ENCODE measurements at places on chromosomes 12 and 14. TPM values are rescaled to one million over a fixed set of nuclear protein-coding genes. Genes with fewer than 3 reads are reported as not detected.

- no peak for DNase-seq
Observed at GRCh38 chr12:88756153-88756552, 175.9 kb upstream of the KITLG start.

FAR2 gene
- 13.5 TPM for polyA plus RNA-seq

GRCh38 chr12:110243227-110243626, 37.8 kb upstream of the ATP2A2 start:
- DNase-seq, result no peak

DNA sequence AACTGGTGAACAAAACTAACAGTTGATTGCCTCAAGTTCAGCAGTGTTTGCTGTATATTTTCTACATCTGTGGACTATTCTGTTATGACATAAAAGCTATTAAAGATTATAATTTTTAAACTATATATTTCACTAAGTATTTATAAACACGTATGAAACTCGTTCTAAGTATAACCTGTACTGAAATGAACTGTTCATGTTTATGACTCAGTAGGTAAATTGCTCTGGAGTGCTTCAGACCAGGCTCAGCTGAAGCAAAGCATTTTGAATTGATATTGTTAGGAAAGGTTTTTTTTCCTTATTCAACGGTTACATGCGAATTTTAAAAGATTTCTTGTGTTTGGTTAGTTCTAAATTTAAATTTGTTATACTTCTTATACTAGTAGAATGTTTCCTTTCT, 151.3 kb downstream of the RAD51B start:
- DNase-seq, result no peak

DNA sequence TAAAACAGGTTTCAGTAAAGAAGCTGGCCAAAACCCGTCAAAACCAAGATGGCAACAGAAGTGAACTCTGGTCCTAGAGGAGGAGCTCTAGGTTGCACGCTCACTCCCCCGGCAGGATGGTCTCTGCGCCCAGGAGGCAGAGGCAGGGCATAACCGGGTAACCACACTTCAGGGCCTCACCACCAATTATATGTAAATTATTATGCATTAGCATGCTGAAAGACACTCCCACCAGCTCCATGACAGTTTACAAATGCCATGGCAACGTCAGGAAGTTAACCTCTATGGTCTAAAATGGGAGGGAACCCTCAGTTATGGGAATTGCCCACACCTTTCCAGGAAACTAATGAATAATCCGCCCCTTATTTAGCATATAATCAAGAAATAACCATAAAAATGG, 20.1 kb upstream of the SLC6A12 start:
- DNase-seq, result no peak

PRH2 gene
- 0.85 TPM for polyA plus RNA-seq

- peak; percentile 48 for DNase-seq
Observed at GRCh38 chr12:95815632-95816212, 25.2 kb upstream of the NTN4 start.

DNA sequence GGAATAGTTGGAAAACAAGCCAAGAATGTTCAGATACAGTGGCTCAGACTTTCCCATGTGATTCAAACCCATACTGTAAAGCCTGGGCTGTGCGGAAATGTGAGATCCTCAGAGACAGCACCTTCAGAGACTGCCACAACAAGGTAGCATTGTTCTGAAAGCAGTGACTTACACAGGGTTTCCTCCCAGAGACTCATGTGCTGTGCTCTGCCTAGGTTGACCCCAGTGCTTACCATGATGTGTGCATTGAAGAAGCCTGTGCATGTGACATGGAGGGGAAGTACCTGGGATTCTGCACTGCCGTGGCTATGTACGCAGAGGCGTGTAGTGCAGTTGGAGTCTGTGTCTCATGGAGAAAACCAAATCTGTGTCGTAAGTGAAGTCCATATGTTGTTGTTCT, 219.4 kb downstream of the LRRK2 start:
- no peak for DNase-seq

DNA sequence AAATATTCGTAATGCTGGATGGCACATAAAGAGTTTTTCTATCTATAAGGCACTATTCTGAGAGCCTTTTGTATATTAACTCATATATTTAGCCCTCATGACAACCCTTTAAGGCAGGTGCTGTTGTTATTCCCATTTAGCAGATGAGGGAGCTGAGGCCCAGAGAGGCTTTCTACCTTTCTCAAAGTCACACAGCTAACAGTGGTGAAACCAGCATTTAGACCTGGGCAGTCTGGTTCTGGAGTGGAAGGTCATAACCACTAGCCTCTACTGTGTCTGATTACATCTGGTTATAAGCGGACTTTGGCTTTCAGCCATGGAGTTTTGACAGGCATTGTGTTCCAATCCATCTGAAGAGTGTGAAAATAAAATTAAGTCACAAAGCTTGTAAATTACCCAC, 41.2 kb upstream of the HDAC7 start:
- DNase-seq, result no peak

DNA sequence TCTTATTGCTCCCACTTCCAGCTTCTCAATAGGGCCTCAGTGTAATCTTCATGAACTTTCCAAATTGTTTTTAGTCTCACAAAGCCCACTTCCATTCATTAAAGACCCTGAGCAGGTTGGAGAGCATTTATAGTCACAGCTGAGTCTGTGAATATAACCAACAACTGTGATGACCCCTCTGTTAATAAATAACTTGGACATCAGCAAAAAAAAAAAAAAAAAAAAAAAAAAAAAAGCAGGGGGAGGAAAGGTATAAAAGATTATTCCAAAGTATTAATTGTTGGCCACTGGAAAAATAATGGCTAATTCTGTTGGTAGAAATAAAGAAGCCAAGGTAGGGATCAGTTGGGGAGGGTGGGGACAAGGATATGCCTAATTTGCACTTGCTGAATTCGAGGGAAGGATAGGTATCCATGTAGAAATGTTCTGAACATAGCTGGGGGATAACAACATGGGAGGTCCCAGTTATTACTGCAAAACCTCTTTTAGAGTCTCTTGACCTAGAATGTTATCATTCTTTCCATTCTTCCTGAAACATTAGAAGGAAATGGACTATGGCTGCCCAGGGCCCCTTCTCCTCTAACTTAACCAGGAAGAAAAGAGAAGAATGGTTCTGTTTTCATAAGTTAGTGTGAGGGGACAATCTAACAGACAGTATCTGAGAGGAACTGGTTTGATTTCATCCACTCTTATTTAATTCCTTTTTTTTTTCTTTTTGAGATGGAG, 56.5 kb downstream of the SAMD4A start:
- DNase-seq, result no peak

KRT73 gene
- polyA plus RNA-seq, result 1.1 TPM

SDR9C7 gene
- 0.62 TPM for polyA plus RNA-seq

FAM181A gene
- not detected for polyA plus RNA-seq

CHFR gene
- 18.0 TPM for polyA plus RNA-seq

- peak; percentile 90 for DNase-seq
Observed at GRCh38 chr12:4273652-4274395, at the start of gene CCND2. CCND2 (plus strand) TSS chr12:4273762; CDS start chr12:4274041, 279 bp downstream.

IAPP gene
- not detected for polyA plus RNA-seq

DNA sequence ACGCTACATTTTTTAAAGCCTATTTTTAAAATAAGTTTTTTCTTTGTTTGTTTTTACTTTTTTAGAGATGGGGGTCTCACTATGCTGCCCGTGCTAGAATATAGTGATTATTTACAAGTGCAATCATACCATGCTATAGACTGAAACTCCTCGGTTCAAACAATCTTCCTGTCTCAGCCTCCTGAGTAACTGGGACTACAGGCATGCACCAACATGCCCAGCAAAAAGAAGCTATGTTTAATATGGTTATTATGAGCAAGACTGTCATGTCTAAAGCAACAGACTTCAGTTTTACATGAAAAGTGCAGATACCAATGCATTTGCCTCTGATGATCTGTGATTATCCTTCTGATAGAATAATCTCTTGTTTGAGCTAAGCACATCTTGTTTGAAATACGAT, 45.6 kb upstream of the SGPP1 start:
- DNase-seq, result no peak

- DNase-seq, result peak; percentile 66
Observed at GRCh38 chr14:104795781-104796686, 486 bp upstream of the AKT1 start.

DNA sequence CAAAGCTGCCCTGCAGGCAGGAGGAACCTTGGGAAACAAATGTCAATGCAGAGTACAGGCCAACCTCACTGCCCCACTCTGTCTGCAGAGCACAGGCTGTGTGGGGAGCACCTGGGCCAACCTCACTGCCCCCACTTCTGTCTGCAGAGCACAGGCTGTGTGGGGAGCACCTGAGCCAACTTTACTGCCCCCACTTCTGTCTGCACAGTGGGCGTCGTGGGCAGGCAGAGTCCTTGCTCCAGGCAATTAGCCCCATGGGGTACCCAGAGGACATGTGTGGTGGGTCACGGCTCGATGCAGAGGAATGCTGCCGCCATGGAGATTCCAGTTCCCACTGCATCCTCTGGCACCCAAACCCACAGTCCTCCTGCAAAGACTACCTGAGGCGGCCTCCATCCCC, 26.2 kb downstream of the BRF1 start:
- no peak for DNase-seq

PCED1B gene
- polyA plus RNA-seq, result 0.82 TPM

TWF1 gene
- polyA plus RNA-seq, result 36.1 TPM

DNA sequence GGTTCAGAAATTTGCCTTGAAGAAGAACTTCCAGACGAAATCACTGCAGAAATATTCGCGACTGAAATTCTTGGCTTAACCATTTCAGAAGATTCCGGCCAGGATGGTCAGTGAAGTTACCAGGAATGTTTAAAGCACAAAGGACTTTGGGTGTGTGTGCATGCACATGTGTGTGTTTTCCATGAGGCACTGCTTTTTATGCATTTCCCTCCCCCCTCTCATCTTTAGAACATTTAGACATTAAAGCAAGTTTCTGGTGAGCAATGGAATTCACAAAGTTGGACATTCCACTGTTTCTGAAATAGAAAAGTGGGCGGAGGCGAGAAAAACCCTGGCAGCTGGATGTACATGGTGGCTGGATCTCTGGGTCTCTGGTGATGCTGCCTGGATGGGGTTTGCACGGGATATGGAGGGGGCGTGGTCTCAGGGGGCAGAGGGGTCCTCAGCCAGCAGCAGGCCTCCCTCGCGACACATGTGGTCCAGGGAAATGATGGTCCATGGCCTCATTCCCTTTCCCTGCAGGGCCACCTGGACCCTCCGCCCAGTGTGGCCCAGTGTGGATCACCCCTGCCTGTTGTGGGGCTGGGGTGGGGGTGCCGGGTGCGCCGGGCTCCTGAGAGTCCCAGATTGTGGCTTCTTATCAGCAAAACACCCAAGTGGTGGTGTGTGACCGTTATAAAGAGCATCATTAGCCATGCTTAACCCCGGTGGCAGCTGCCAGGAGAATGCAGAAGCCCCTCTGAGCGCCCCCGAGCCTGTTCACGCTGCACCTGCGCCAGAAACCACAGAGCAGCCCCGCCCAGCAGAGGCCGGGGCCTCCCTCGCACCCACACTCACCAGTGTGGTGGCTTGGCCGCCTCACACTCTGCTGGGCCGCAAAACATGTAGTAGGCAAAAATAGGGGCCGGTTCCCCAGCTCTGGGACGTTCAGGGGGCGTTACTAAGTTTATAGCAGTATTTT, 17.8 kb upstream of the BCL7A start:
- peak; percentile 26 for DNase-seq

DNA sequence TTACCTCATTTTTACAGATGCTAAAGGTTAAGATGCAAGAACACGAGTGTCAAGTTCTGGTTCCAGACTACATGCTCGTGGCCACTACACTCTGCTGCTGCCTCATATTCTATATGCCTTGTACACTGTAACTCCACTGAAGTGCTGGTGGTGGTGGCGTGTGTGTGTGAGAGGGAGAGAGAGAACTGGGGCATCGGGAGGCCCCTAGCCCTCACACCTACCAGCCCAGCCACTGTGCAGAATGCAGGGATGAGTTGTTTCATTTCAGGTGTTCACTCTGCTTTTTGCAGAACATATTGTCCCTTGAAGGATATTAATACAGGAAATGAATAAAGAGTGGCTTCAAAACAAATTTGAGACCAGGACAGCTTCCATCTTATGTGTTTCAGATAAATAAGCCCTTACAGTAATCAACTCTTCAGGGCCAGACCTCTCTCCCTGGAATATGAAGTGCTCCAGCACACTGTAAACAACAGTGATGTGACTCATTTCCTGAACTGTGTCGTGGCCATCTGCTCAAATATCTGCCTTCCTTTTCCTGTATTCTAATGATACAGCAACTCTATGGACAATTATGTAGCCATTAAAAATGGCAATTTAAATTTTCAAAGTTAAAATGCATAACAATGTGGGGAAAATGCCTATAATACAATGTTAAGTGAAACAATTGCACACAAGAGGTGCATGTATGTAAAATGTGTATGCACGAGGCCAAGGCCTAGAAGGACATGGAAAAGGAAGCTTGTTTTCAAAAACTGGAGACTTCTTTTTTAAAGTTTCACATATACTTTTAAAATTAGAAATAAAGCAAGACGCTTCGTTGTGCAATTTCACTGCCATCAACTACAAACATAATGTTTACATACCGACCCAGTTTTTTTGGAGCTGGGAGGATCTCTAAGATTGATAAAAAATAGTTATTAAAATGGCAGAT, 215.4 kb downstream of the PELI2 start:
- DNase-seq, result peak; percentile 38

GRCh38 chr12:65817866-65818265, 6.4 kb upstream of the HMGA2 start:
- DNase-seq, result no peak
